ENCODE measurements at places on chromosomes 7 and 10.

- no peak for DNase-seq
Observed at GRCh38 chr10:98513704-98514103, 67.0 kb upstream of the HPS1 start.

GRCh38 chr7:117764031-117764430, 109.2 kb downstream of the CTTNBP2 start:
- no peak for DNase-seq

- no peak for DNase-seq
Observed at GRCh38 chr10:6592080-6592479, 12.0 kb upstream of the PRKCQ start.

GRCh38 chr7:80823057-80823456, 95.8 kb downstream of the SEMA3C start:
- no peak for DNase-seq

DNA sequence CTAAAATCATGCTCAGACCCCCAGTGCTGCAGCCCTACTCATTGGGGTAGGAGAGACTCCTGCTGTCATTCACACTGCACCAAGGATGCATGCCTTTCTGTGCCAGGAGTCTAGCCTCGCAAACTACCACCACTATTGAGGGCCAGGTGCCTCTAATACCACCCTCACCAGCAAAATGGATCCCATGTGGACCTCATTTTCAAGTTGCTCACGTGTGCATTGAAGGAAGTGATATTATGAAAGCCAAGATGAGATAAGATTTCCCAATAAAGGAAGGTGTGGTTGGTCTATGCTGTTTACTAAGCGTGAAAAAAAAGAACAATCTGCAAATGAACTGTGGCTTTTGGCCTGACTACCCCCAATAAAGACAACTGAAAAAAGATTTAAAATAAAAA, 7.2 kb upstream of the LAMTOR4 start:
- DNase-seq, result no peak

DNA sequence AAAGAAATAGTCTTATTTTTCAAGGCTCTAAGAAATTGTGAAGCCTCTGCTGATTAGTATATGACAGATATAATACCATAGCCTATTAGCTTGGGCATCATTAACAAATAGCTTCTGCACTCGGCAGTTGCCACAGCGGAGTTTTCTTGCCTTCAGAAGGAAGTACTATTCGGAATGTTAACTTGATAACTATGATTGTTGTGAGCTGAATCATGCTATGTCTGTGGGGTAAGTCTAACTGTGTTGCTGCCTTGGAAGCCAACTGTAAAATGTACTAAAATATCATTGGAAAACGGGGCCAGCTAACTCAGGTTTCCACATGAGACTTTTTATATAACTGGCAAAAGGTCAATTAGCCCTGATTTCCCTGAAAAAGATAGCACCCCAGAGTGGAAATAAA, 93.2 kb downstream of the TWIST1 start:
- peak; percentile 61 for DNase-seq

GRCh38 chr10:84838851-84839250, 510.5 kb downstream of the CCSER2 start:
- no peak for DNase-seq

DNA sequence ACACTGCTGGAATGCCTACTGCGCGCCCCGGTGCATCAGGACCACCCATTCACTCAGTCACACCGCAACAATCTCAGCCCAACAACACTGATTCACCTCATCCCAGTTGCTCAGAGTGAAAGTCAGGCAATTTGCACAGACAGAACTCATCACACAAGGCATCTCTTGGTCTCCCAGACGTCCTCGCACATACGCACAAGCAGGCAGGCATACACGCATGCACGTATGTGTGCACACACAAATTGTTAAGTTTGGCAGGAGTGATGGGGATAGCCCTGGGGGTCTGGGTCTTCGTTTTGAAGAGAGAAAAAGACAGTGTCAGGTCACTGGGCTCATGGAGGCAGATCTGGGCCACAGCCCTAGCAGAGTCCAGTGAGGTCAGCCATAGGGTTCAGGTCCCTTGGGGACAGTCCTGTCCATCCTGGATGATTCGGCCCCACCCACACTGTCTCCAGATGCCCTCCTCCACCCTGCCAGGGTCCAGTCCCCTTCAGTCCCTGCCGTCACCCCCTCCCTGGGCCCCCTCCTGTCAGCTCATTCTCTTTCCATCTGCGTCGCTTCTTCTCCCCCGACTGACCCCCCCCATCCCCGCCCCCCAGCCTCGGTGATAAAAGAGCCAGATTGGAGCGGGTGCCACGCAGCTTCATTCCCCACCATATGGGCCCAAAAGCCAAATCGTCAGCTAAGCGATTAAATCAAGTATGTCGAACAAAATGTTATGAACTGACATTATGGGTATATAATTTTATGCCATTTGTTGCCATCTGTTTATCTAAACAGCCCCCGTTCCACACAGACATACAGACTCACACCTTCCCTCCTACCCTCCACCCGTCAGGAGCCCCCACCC, 48.5 kb upstream of the SLF2 start:
- DNase-seq, result no peak

DNA sequence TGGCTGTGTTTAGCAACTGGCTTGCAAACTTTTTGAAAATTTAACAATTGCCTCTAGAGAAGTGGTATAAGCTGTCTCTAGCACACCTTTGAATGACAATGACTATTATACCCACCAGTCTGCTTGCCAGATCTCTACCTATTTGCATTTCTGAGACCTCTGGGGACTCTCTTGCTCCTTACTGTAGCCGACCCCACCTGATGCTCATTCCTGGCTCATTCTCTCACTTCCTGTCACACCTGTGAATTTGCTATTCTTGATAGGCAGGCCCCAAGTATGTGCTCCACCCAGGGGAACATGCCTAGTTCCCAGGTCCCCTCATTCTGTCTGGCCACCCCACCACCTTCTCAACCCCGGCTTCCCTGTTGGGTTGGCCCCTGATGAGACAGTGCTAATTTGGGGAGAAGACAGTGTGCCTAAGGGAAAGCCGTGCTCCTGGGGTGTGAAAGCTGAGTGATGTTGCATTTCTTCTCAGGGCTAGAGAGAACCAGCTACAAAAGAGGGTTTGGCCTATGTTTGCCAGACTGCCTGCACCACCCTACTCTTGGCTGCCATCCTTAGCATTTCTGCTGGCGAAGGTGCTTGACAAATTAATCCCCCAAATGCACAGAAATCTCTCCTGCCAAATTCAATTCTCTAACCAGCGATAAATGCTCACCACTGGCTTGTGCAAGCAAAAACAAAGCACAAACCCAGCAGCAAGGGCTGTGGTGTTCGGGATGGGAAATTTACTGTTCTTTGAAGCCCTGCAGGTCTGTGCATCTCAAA, 138.2 kb downstream of the RPS24 start:
- no peak for DNase-seq

DNA sequence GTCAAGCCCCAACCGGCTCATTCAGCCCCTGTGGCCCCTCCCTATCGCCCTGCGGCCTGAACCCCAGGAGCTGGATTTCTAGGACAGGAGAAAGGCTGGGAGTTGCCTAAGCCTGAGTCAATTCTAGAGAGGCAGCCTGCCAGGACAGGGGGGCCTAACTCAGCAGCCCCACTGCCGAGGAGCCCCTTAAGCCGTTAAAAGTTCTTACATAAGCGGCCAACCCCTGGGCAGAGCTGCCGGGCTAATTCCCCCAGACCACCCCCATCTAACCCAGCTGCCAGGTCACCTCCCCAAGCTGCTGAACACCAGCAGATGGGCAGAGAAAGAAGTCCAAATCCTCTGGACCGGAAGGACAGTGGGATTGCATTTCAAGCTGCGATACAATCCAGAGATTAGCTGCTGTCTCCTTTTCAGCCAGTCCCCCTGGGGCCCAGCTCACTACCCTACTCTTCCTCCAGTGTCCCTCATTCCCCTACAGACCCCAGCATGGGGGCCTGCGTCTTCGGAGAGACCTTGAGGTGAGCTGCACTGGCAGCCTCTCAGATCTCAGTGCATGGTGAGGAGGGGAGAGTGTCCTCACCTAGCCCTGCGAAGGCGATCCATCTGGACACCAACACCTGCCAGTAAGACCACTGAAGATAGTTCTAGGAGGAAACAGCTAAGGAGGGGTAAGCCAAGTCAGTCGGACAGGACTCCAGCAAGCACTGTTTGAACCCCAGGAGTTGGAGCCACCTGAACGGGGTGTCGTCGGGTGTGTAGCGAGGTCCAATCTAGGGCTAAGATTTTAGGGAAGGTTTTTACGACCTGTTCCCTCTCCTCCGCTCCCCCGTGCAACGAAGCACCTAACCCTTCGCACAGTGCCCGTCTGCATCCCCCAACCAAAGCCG, 830 bp downstream of the IMPDH1 start:
- peak; percentile 27 for DNase-seq

- peak; percentile 16 for DNase-seq
Observed at GRCh38 chr10:48976196-48976595, 36.6 kb upstream of the LRRC18 start.

- peak; percentile 78 for DNase-seq
Observed at GRCh38 chr7:106285855-106286492, 1.2 kb upstream of the NAMPT start.

DNA sequence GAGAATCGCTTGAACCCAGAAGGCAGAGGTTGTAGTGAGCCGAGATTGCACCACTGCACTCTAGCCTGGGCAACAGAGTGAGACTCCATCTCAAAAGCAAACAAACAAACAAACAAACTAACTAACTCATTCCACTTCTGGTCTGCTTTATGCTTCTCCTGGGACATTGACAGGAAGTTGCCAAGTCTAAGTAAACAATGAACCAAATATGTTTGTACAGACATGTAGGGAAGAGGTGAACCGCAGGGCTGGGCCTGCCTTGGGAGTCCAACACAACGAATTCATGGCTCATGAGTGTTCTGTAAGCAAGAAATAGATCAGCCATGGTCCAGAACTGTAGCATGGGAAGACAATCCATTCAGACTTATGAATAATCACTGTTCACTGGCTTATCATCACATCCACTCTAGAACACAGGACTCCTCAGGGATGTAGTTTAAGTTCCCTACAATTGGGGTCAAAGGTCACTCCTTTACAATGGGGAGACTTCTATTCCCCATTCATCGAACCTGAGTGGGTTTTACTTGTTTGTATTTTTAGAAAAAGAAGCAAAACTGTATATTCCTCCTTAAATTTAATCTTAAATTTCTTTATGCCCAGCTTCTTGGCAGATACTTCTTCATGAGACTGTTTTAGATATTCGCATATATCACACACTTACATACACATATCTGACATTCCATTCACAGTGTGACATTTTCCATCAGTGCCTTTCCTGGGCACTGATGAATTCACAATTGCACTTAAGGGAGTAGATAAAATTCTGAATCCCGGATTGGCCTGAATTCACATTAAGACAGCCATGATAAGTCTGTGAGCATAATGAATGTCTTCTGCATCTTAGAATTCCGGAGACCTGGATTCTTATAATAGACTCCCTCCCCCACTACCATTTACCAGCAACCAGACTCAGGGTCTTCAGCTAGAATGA, 159.1 kb upstream of the EEPD1 start:
- peak; percentile 84 for DNase-seq

DNA sequence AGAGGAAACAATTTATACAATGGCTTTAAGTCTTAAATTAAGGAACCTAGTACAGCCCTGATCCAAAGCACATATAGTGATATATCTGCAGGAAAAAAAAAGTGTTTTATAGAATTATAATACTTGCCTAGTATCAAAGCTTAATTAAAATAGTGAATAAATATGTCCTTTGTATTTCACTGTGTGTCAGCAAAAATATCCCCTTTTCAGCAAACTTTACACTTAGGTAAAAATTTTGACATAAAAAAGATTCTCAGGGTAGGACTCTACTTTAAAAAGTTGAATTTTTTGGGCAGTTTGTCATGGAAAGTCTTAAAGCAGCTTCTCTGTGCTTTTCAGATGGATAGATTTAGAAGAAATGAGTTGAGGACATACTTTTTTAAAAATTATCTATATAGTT, 12.7 kb upstream of the NEBL start:
- no peak for DNase-seq

DNA sequence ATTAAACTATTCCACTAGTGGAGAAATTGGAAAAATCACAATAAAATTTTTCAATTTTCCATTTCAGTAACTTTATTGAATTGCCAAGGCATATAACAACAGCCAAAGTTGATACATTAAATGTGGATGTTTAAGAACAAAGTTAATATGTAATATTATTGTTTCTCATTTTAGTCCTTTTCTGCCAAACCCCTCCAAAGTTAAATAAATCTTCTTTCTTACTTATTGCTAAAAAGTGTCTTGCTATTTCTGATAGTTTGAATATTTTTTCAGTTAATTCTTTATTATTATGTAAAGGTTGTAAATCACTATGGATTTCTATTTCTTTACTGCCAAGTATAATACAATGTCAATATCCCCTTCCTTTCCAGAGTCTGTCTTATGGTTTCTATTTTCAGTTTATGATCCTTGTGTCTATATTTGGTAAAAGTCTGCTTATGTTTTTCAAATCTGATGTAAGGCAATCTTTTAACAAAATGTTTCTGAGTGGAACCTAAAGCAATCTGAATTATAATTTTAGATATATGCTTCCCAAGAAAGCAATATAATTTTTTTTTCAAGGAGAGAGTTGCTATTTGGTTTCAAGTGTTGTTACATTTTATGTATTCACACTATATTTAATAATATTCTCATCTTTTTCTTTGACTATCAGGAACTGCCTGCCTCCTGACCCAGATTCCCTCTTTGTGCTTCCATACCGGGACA, 80.3 kb upstream of the RHOBTB1 start:
- DNase-seq, result no peak

- DNase-seq, result no peak
Observed at GRCh38 chr10:103949728-103950127, 17.2 kb upstream of the SLK start.

DNA sequence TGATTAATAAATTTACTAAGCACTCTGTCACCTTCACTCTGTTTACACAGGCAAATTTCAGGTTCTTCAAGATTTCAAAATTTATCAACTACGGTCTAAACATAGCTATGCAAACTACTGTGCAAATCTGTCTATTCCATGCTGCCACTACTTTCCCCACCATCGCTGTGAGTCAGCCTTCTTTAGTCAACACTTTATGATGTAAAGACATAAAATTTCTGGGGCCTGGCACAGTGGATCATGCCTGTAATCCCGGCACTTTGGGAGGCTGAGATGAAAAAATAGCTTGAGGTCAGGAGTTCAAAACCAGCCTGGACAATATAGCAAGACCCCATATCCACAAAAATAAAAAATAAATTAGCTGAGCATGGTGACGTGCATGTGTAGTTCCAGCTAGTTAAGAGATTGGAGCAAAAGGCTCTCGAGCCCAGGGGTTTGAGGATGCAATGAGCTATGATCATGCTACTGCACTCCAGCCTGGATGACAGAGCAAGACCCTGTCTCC, 42.6 kb downstream of the CNOT4 start:
- peak; percentile 28 for DNase-seq

DNA sequence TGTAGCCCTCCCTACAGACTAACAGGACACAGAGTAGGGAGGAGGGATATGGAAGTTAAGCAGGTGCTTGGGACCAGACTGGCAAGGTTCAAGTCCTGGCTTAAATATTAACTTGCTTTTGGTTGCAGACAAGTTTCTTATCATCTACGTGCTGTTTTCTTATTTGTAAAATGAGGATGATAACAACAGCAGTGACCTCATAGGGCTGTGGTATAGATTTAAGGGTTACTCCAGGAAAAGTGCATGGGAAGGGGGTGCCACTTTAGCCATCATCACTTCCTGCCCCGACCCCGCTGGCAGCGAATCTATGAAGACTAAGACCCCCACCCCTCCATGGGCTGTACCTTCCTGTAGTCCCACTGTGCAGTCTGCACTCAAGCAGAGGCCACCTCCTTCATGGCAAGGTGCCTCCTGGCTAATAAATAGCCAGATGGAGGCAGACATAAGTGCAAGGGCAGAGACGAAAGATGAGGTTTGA, 250.2 kb downstream of the COBL start:
- no peak for DNase-seq

GRCh38 chr7:135129579-135129978, 18.3 kb upstream of the TMEM140 start:
- no peak for DNase-seq

GRCh38 chr10:96719850-96720421, 378 bp downstream of the PIK3AP1 start:
- no peak for DNase-seq

All from fibroblast of mammary gland (primary cell).